ENCODE measurements at places on chromosomes 5 and 9.

GRCh38 chr9:69211424-69212036 is 37.5 kb downstream of the TJP2 start:
- no peak for DNase-seq

- DNase-seq, result peak; percentile 1
Observed at GRCh38 chr9:36136894-36137391, 410 bp downstream of the GLIPR2 start.

DNA sequence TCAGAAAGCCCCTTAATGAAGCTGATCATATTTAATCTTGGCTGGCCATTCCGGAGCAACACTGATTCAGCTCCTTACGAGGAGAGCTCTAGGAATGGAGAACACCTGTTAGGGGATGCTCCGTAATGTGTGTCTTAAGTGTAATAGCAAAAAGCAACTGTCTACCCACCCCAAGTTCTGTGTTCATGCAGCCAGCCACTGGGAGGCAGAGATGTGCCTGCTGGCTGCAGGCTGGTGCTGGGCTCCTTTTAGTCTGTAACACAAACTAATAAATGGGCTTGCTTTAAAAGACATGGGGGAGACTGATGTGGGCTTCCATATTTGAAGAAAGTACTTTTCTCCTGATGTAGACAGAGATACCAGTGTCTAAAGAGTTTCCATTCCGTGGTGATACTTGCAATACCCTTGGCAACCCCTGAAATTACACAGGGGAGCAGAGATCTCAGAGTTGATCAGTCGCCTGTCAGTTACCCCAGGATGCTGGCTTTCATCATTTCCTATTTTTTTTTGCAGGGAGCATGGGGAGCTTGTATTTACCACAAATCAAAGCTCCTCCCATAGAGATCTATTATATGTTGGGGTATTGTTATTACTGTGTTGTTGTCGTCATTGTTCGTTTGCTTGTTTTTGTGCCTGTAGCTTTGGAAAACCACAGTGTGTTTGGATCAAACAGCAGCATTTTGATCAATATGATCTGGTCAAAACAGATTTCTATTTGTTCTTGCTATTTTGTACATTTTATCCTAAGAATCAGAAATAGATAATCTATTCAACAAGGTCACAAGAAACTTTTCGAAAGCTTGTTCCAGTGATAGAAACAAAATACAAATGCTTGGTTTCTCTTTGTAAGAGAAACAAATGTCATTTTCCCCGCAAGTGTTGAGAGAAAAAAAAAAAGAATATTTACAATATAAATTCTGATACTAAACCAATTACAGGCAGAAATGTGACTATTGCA is 65.8 kb downstream of the MTX3 start:
- no peak for DNase-seq

DNA sequence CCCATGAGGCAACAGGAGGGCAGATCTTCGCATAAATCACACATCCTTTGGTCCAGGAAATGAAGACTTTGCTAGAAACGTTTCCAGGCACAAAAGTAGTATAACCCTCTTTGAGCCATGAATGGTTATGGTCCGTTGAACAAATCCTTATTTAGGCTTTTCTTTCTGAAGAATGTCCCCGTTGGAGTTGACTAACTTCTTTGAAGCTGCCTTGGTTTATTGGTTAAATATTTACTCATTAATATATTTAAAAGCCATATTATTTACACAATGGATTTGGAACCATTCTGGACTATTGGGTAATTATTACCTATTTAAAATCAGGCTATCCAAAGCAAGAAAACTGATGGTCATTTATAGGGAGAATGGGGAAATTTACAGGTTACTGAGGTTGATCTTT is 347.6 kb upstream of the SLC30A5 start:
- DNase-seq, result no peak

DNA sequence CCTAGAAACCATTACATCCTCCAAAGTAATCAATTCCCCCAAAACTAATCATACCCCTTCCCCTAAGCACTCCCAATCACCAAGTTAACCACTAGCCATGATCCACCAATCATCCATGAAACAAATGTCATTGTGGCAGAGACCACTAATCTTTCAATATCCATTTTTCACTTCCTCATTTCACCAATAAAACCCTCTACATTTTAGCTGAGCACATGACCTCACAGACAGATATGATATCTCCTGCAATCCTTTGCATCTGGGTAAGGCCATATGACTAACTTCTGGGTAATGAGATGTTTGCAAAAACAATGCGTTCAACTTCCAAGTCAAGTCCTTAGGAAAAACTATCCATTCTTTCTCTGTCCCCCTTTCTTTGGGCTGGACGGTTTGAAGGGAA is 20.7 kb downstream of the OR2S2 start:
- DNase-seq, result no peak

- DNase-seq, result no peak
Observed at GRCh38 chr5:93635991-93636390, 53.0 kb downstream of the NR2F1 start.

- DNase-seq, result no peak
Observed at GRCh38 chr5:141807732-141808131, 70.5 kb downstream of the PCDH1 start.

- no peak for DNase-seq
Observed at GRCh38 chr5:19492861-19493260, 495.1 kb downstream of the CDH18 start.

DNA sequence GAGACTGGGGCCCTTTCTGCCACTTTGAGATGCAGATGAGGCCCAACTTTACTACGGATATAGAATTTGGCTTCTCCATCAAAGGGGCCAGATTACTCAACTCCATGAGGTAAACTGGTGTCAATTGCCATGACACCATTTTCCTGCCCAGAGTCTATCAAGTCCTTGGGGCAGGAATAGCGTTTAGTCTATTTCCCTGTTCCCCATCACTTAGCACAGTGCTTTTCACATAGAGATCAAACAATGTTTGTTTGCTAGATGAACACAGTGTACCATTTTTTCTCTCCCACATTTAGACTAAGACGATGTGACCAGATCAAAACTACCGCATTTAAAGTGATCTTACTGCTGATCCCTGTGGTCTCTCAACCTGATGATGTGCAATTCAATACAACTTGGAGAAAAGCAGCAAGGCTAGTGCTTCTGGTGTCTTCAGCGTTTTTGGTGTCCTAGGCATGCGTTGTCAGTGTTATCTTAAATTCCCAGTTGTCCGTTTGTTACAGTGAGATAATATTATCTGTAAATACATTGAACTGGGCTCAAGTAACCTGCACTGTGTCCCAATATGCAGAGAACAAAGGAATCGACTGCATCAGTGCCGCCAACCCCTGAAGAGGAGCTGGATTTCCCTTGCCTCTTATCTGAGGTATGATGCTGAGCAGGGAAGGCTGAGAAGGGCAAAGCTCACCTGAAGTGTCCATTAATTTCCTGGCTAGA is 446.2 kb downstream of the PLK2 start:
- DNase-seq, result no peak

Data from LoVo (cell line).